ENCODE measurements at places on chromosomes 6 and 20.

DNA sequence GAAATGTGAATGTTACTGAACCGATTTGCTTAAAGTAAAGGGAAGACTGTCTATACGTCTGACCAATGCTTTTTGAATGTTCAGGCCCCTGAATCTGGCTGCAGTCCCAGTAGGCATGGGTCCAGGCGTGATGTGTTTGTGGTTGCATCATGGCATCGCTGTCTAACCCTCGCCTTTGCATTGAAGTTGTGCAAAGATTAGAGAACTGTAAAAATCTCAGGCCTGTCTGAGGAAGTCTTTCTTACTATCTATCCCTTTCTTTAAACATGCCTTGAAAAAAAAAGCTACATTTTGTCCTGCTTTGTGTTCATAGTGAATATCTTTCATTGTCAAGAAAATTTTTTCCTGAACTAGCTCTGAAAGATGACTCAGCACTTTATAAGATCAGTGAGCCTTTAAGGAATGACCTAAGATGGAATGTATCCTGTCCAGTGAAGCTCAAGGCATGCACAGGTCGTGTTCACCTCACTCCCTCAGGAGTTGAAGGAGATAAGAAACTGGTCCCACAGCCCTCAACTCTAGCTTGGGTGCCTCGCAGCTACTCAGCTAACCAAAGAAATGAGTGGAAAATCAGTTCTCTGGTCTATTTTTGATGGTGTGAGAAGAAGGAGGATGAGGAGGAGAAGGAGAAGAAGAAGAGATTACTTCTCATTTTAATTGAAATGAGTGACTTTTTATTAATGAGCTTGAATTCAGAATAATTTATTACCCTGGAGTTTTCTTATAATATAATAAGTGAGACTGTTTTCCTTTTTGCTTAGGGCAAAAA lies 48.6 kb downstream of the TPD52L1 start:
- H3K4me3 ChIP-seq, result no peak overlapping the region
- no peaks in the 10 kb centered on the region for H3K36me3 ChIP-seq
- no peaks in the 10 kb centered on the region for H3K27me3 ChIP-seq
- no peak for DNase-seq
- peaks cover 31% of the 10 kb centered on the region for H3K4me1 ChIP-seq

DNA sequence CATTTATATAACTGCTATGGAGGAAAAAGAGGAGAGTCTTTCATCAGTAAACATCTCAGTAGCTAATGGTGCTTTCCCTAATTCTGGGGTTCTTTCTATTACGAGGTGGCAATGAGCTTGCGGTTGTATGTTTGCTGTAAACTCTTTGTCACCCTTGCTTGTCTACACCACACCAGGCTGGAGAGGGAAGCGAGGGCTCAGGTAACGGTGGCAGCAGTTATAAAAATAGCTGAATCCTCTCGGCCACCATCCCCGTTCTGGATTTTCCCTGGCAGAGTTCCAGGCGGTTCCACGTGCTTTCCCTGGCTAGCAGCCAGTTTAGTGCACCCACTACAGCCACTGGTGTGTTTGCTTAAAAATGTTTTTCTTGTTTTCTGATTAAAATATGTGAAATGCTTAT lies 39.0 kb downstream of the MAS1 start:
- no peak for DNase-seq
- H3K27ac ChIP-seq, result no peak overlapping the region
- H3K4me1 ChIP-seq, result no peaks in the 10 kb centered on the region
- no peaks in the 10 kb centered on the region for H3K36me3 ChIP-seq
- no peak overlapping the region for H3K4me3 ChIP-seq
- no peaks in the 10 kb centered on the region for H3K27me3 ChIP-seq

- H3K36me3 ChIP-seq, result no peaks in the 10 kb centered on the region
- no peak overlapping the region for H3K4me3 ChIP-seq
- peaks cover 3% of the 10 kb centered on the region for H3K4me1 ChIP-seq
- no peaks in the 10 kb centered on the region for H3K27me3 ChIP-seq
- DNase-seq, result no peak
These were observed 33.2 kb downstream of the SOX4 start for GRCh38 chr6:21626756-21627155.

DNA sequence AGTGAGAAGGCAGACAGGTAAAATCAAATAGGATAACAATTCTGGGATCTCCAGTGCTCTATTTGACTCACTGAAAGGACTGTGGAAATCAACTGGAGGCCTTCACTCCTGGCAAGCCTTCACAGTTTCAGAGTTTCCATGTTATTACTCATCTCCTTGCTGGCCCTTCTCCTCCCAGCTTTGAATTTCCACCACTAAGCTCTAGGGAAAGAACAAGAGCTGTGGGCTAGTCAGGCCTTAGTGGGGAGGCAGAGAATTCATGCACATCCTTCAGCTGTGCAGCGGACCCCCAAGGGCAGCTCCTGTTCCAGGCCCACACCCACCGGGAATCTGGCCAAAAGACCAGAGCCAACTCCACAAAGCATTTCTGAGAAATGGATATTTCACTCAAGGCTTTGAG lies 26.0 kb downstream of the MYLIP start:
- no peak overlapping the region for H3K27ac ChIP-seq
- H3K27me3 ChIP-seq, result no peaks in the 10 kb centered on the region
- H3K4me3 ChIP-seq, result no peak overlapping the region
- DNase-seq, result no peak
- peaks cover 15% of the 10 kb centered on the region for H3K36me3 ChIP-seq

DNA sequence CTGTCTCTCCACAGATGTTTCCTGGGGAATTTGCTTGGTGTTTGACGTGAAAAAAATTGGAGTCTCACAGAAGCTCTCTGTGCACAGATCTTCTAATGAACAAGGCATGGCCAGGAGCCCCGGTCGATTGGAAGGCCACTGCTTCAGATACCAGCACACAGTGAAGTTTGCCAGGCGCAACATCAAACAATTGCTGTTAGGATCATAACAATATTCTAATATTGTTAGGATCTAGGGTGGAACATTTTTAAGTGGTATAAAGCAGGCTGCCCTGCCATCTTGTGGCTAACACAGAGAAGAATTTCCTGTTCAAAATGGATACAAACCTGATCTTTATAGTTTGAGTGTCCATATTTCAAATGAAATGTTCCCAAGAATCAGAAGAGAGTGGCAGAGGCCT lies 64.1 kb downstream of the C6orf118 start:
- peaks cover 13% of the 10 kb centered on the region for H3K4me1 ChIP-seq
- no peak overlapping the region for H3K4me3 ChIP-seq
- DNase-seq, result no peak
- peak overlapping the region; percentile 54 for H3K27ac ChIP-seq
- no peaks in the 10 kb centered on the region for H3K36me3 ChIP-seq
- no peaks in the 10 kb centered on the region for H3K27me3 ChIP-seq

GRCh38 chr6:72975352-72975752 lies 249.9 kb downstream of the KHDC1L start:
- H3K36me3 ChIP-seq, result peaks cover 4% of the 10 kb centered on the region
- peaks cover 19% of the 10 kb centered on the region for H3K4me1 ChIP-seq
- peak overlapping the region; percentile 15 for H3K27ac ChIP-seq
- H3K27me3 ChIP-seq, result no peaks in the 10 kb centered on the region
- no peak for DNase-seq

DNA sequence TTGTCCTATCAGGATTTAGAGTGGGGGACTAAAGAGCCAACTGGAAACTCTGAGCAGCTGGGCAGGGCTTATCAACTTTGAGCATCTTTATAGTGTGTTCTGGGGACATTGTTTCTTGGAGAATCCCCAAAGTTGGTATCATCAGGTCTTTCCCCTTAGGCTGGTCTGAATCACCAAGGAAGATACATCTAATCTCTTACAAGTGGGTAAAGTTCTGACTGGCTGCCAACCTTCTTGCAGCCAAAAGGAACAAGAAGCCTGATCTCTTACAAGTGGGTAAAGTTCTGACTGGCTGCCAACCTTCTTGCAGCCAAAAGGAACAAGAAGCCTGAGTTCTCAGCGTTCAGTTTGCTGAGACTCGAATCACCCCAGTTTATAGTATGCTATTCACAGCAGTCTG lies 1.6 kb upstream of the MED23 start:
- DNase-seq, result no peak
- no peak overlapping the region for H3K27ac ChIP-seq
- H3K36me3 ChIP-seq, result 0 out of 2 replicates have a peak, but pooled peaks cover 1% of the 10 kb centered on the region
- H3K4me3 ChIP-seq, result no peak overlapping the region
- H3K4me1 ChIP-seq, result peaks cover 13% of the 10 kb centered on the region

- peaks cover 19% of the 10 kb centered on the region for H3K4me1 ChIP-seq
- H3K27ac ChIP-seq, result 0 out of 2 replicates have a peak overlapping the region, but pooled peaks have one; percentile 42
- H3K27me3 ChIP-seq, result peaks cover 6% of the 10 kb centered on the region
- DNase-seq, result no peak
- H3K4me3 ChIP-seq, result peak overlapping the region; percentile 98
These were observed 280 bp downstream of the SPATA2 start for GRCh38 chr20:49915118-49915379.

- H3K4me1 ChIP-seq, result peaks cover 4% of the 10 kb centered on the region
- no peak overlapping the region for H3K4me3 ChIP-seq
- H3K27me3 ChIP-seq, result no peaks in the 10 kb centered on the region
- H3K36me3 ChIP-seq, result peaks cover 19% of the 10 kb centered on the region
- H3K27ac ChIP-seq, result no peak overlapping the region
- no peak for DNase-seq
These were observed 28.0 kb upstream of the CST5 start for GRCh38 chr20:23907579-23907978.
